ENCODE measurements at places on chromosomes 6 and 20.

GRCh38 chr20:62171245-62171644 lies 11.6 kb upstream of the MTG2 start:
- no peak for DNase-seq

- peak; percentile 16 for DNase-seq
These were observed 132.6 kb downstream of the LCA5 start for GRCh38 chr6:79404677-79405076.

DNA sequence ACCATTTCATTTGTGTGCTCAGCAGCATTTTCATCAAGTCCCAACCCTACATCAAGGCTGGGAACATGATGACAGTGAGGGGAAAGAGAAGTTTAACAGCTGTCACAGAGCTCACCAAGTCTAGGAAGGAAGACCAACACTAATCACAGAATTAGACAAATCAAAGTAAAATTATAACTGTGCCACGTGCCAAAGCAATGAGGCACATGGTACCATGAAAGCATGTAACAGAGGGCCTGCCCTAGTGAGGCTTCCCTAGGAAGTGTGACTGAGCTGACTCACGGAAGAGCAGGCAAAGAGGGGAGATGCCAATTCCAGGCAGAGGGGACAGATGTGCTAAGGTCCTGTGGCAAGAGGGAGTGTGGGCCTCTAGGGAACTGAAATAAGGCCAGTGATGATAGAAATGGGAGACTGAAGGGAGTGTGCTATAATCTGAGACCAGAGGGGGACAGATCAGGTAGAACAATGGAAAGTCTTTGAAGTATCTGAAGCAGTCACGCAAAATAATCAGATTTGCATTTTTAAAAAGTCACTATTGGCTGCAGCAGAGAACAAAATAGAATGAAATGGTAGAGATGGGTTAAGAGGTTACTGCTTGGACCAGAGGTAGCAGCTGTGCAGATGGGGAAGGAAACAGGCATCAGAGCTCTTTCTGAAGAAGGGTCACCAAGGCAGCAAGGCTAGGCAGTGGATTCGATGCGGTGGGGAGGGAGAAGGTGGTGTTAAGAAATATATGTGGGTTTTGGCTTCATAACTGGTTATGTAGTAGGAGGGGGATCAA lies 86.8 kb downstream of the GPR6 start:
- no peak for DNase-seq

DNA sequence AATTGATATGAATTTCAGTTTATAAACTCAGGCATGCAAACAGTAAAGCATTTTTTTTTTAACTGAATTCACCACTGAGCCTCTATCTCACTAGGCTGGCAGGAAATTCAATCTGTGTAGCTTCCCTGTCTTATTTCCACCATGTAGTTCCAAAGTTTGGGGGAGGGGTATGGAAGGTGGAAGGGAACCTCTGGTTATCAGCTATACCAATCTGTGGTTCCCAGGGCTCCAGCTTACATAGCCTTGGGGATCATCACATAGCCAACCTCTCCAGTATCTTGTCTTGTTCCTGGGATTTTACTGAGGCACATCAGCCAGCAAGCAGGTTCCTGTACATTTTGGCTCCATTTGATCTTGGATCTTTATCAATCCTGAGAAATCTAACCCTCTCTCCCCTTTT lies 15.6 kb downstream of the RAD21L1 start:
- no peak for DNase-seq

All from glutamatergic neuron (in vitro differentiated cells).